NCI-H774 (cell line): ENCODE measurements at places on chromosomes 4 and X.

DNA sequence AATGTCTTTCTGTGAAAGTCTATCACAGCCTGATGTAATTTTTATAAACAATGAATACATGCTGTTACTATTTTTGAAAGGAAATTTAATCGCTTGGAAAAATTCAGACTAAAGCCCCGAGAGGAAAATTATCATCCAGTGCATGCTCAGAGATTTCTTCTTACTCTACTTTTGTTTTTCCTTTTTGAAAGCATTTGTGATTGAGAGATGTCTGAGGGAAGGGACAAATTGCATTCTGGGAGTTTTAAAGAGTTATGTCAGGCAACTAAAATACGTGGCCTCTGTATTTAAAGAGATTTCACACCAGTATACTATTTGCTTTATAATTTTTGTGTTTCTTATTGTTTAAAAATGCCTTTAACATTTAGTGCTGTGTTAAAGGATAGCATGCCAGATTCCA lies 1.4 kb upstream of the ZFX start:
- DNase-seq = no peak

DNA sequence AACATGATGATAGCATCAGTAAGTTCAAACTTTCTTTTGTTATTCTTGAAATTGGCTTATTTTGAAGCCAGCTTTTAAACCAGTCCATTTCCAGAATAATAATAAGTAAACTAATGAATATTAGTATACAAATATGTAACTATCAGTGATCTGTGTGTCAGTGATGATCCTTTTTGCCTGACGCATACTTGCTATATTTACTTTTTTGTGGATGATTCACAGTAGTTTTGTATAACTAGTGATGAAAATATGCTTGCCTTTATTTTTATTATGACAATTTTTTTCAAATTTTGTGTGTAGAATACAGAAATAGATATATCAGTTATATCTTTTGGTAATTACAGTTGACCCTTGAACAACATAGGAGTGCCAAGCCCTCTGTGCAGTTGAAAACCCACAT lies 49.5 kb downstream of the USP53 start:
- no peak for DNase-seq

GRCh38 chr4:155496294-155496626 lies 119.5 kb upstream of the MAP9 start:
- no peak for DNase-seq

DNA sequence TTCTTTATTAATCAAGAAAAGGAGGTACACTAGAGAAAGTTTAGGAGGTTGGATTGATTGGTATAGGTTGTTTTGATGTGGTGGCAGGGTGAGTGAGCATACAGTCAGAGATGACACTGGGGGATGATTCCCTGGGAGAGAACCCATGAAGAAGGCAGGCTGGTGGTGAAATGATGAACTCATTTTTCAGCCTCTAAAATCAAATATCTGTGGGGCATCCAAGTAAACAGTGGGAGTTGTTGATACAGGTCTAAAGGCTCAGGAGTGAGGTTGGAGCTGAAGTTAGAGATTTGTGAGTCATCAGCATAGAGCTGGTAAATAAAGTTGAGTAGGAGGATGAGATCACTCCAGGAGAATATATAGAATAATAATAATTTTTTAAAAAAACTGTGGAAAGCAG lies 10.0 kb upstream of the AP1S2 start:
- no peak for DNase-seq

- DNase-seq = no peak
Measured at GRCh38 chr4:186172546-186172945, 18.8 kb upstream of the CYP4V2 start.

GRCh38 chr4:124025428-124025827 lies 628.8 kb downstream of the SPRY1 start:
- no peak for DNase-seq

DNA sequence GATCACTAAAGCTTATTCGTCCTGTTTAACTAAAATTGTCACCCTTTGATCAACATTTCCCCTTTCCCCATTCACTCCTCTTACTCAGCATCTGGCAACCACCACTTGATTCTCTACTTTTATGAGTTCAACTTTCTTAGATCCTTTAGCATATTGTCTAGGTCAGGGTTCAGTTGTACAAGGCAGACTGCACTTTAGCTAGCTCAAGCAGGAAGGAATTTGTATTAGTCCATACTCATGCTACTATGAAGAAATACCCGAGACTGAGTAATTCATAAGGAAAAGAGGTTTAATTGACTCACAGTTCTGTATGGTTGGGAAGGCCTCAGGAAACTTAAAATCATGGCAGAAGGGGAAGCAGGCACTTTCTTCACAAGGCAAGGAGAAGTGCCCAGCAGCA lies 44.3 kb downstream of the TASL start:
- no peak for DNase-seq

GRCh38 chr4:35649778-35650177 lies 594.5 kb downstream of the ARAP2 start:
- no peak for DNase-seq

- DNase-seq = no peak
Measured at GRCh38 chrX:73922856-73923455, 360.0 kb downstream of the CHIC1 start.
